Small intestine (tissue), 16 donors: ENCODE measurements at places on chromosomes 7 and 10. TPM values are rescaled to one million over a fixed set of nuclear protein-coding genes. Genes with fewer than 3 reads are reported as not detected.

AGMO gene
- 2.6 TPM for polyA plus RNA-seq

CPA2 gene
- polyA plus RNA-seq: 14.1 TPM

EN2 gene
- polyA plus RNA-seq: not detected

FKBP6 gene
- polyA plus RNA-seq: 0.06 TPM

NUDT13 gene
- 4.7 TPM for polyA plus RNA-seq

ECD gene
- 8.4 TPM for polyA plus RNA-seq

DNA sequence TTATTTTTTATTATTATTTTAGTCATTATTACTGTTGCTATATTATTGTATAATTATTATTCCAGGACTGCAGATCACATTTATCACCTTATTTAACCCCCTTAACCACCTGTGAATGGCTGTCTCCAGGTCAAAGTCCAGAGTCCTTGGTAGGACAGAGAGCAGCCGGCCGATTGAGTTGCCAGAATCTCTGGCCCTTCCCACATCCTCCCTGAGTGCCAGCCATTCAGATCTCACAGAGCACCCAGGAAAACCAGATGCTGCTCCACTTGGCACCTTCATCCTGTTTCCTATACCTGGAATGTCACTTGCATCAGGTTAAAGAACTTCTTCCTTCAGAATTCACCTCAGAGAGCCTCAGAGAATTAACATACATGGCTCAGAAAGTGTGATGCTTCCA, 101.1 kb downstream of the ELAPOR2 start:
- peak; percentile 57 for DNase-seq

DNA sequence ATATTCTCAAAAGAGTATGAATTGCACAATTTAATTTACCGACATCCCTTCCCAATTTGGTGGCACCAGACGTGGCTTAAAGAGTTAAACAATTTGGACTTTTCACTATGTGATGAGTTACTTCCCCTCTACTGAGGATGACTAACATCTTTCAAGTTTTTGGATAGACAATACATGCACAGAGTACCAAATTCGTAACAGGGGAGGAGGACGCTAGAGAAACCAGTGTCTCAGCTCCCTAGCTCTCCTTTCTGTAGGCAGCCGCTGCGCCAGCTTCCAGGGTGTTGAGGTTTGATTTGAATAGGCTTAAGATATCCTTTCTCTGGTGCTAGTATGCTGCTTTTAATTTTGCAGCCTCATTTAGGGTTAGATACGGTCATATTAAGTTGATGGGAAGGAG, 69.2 kb downstream of the GNA12 start:
- no peak for DNase-seq

- DNase-seq: no peak
Measured at GRCh38 chr10:114392112-114392835, 12.0 kb downstream of the AFAP1L2 start.

DNA sequence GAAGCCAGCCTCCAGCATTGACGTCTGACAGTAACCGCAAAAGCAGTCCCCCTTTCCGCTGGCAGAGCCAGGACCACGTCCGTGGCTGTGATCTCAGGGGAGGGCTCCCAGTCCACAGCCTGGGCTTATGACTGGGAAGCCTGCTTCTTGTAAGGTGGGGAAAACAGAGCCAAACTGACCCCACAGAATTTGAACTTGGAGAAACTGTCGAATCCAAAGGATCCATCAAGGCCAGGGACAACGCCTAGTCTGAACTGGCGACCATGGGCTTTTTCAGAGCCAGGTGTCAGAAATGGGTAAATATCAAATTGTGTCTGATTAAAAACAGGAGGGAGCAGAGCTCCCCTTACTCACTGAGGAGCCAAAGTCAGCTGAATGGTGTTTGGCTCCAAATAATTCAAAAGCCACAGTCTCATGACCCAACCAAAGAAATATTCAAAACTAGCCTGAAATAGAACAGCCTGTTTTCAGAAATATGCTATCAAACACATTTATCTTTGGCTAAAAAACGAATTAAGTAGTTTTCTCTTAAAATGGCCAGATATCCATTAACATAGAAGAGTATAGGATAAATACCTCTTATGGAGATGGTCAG, 751.4 kb upstream of the GALNT17 start:
- DNase-seq: no peak

GRCh38 chr7:143047326-143047725, 4.8 kb upstream of the OR6V1 start:
- DNase-seq: no peak

- DNase-seq: no peak
Measured at GRCh38 chr7:117818232-117818631, 55.0 kb downstream of the CTTNBP2 start.

DNA sequence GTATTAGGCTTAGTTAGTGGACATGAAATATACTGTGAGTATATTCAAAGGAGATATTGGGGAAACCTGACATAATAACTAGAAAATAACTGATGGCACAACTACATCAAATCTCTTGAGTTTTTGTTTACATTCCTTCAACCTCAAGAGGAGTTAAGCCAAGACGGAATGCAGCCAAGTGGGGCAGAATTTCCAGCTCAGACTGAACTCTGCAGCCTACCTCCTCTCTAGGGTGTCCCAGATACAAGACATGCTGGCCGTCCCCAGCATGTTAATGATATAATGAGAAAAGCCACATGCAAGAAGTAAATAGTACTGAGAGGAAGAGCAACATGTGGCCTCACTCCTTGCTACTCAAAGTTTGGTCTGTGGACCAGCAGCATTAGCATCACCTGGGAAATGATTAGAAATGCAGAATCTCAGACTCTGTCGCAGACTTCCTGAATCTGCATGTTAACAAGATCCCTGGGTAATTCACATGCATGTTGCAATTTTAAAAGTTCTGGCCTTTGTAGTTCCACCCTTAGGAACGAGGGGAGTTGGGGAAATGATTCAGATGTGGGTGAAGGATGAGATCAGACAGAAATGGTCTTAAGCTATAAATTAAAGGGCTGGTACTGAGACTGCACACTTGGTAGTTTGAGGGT, 118.4 kb upstream of the CACUL1 start:
- DNase-seq: no peak

GRCh38 chr10:42984761-42985325, 92.0 kb upstream of the RET start:
- no peak for DNase-seq

DNA sequence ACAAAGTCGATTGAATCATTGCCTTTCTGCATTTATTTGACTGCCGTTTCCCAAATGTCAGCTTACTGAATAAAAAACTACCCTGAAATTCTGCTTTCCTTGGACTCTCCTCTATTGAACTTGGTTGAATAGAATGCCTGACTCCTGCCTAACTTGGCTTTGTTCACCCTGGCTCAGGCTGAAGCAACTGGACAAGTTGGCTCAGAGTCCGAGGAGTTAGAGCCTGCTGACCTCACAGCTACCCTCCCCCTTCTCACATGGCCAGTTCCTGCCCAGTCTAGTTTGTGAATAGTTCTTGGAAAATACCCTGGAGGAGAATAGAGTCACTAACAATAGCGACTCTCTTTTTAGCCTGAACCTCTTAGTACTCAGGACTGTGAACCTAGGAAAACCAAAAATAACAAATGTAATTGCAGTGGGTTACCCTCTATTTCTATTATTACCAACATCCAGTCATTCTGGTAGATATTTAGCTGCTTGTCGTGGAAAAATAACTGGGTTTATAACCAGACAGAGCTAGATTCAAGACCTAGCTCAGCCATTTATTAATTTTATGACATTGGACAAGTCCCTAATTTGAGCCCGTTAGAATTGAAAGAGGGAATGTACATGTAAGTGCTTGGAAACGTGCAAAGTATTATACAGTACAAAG, 17.3 kb upstream of the NRBF2 start:
- no peak for DNase-seq
